ENCODE measurements at places on chromosomes 4 and X.

GRCh38 chrX:85907316-85907715 lies 140.0 kb downstream of the CHM start:
- no peak for DNase-seq

DNA sequence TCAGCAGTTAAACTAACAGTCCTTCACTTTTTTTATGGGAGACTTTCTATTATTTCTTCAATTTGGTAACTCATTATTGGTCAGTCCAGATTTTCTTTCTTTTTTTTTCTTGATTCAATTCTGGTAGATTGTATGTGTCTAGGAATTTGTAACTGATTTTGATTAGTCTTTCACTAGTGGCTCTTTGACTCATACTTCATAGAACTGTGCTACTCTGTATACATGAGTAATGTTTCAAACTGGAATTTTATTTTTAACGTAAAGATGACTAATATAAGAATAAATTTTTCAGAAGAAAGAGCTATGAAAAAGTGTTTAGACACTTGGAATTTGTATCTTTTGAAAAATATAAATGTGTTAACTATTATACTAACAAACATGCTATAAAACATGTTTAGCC lies 813.0 kb downstream of the TRAM1L1 start:
- DNase-seq: no peak

DNA sequence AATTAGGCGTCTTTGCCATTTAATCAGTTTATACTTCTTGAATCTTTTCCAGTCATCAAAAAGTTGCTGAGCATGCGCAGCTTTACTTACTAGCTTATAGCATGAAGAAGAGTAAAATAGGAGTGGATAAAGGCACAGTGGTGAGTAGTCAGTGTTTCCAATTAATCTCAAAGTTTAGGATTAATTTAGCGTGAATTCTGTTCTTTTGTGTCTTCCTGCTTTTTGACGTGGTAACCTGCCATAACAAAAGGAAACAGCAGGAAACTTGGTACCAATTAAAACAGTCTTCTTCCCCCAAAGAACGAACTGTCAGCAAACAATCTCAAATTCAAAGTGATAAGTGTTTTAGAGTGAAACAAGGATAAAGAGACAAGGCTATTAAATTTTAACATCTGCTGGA lies 61.9 kb downstream of the TET2 start:
- DNase-seq: no peak

- DNase-seq: no peak
These were observed 31.2 kb downstream of the PPP2R3B start for GRCh38 chrX:355329-356050.

- DNase-seq: no peak
These were observed 63.0 kb upstream of the ENPP6 start for GRCh38 chr4:184280591-184281071.

- no peak for DNase-seq
These were observed 436.0 kb downstream of the ARHGAP24 start for GRCh38 chr4:85910985-85911384.

GRCh38 chrX:41122664-41123257 lies 37.5 kb downstream of the USP9X start:
- no peak for DNase-seq

DNA sequence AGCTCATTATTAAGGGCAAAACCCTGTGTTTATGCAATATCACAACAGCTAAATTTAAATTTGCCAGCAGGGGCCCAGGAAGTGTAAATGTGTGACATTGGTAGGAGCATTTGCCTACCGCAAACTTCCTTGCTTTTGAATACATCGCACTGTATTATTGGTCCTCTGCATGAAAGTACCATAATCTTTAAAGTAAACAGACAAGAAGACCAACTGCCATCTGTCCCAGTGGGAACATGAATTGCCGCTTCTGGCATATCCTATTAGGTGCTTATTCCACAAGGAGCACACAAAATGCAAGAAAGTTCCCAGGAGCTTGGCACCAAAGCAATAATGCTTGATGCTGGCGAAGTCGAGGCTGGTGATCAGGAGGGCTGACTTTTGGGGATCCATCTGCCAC lies 51.3 kb downstream of the SOD3 start:
- DNase-seq: no peak

- DNase-seq: no peak
These were observed 113.5 kb upstream of the USP9X start for GRCh38 chrX:40971736-40972135.

DNA sequence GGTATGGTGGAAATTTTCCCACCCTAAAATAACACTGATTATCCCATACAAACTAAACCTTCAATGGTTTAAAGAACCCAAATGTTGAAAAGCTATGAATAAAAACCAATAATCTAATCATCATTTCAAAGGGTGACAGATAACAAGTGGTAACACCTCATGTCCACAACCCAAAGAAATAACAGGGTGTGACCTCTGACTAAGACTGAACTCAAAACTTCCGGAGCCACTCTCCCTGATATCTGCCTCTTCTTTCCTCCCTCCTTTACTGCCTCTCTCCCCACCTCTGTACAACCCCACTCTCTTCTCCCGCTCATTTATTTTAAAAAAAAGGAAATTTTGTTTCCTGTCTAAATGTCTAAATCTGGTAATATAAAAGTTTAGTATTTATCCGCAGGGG lies 11.5 kb downstream of the FBXW7 start:
- no peak for DNase-seq

- DNase-seq: no peak
These were observed 8.9 kb upstream of the ADGRG4 start for GRCh38 chrX:136291824-136292223.

GRCh38 chr4:120723105-120723504 lies 199.4 kb downstream of the PRDM5 start:
- DNase-seq: no peak

DNA sequence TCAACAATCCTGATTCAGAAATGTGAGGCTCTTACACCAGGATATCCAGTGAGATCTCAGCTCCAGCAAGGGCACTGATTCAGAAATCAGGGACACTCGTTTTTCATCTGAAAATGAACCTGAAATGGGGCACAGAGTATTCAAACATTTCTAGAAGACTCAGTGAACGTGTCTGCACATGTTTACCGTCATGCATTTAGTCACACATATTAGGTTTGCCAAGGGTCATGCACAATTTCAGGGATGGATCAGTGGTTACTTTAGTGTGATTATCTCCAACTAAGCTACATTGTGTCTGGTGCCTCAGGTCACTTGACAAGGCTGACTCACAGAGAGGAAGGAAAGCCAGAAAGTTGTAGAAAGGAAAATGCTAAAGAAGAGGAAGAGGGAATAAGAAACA lies 33.6 kb upstream of the SPANXN2 start:
- DNase-seq: no peak

All from GM04504 (cell line).